ENCODE measurements at places on chromosomes 4 and X.

GRCh38 chr4:37690976-37691375, 4.8 kb upstream of the RELL1 start:
- no peak for DNase-seq

DNA sequence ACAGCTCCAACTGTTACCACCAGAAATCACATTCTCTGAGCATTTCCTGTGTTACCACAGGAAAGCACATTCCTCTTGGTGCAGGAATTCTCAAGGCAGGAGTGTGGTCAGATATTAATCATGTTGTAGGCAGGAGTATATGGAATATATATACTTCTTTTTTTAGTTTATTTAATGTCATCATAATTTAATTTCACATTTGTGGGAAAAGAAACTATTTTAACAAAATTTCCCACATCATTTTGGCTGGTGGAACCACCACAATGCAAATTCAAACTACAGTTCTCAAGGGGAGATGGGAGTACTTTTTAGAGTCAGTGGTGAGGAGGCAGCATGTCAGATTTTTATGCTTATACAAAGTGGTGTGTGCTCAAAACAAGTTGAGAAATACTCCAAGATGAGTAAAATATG, 139.0 kb downstream of the ATP10D start:
- DNase-seq: no peak

- DNase-seq: no peak
Observed at GRCh38 chrX:65406532-65406931, 128.1 kb downstream of the LAS1L start.

- no peak for DNase-seq
Observed at GRCh38 chr4:108336076-108336475, 167.3 kb upstream of the LEF1 start.

GRCh38 chrX:128816919-128817318, 706.4 kb downstream of the SMARCA1 start:
- DNase-seq: peak; percentile 7

DNA sequence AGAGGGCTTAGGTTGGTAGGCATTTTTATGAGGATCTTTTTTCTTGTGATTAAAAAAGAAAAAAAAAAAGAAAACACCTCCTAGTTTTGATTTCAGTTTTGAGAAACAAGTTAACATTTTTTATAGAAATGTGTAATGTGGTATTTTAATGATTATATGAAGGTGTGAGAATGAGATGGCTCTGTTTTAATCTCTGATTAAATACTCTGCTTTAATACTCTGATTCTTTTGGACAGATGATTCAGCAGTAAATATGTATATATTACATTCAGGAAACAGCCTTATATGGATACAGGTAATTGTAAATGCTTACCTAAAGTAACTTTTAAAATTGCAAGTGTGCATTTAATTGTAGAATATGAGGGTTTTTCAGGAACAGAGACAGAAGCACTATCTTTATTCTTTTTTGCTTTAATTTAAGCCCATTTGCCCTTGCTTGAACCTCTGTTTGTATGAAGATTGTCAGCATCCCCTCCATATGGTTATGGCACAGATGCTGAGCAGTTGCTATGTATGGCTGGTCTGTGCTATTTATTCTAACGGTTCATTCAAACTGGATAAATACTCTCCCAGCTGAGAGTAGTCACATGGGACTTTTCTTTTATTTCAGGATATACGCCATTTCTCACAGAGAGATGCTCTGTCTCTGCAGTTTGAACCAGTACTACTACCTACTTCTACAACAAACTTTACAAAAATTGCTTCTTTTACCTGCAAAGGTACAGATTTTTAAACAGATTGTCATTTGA, 101.0 kb upstream of the TLR2 start:
- no peak for DNase-seq

DNA sequence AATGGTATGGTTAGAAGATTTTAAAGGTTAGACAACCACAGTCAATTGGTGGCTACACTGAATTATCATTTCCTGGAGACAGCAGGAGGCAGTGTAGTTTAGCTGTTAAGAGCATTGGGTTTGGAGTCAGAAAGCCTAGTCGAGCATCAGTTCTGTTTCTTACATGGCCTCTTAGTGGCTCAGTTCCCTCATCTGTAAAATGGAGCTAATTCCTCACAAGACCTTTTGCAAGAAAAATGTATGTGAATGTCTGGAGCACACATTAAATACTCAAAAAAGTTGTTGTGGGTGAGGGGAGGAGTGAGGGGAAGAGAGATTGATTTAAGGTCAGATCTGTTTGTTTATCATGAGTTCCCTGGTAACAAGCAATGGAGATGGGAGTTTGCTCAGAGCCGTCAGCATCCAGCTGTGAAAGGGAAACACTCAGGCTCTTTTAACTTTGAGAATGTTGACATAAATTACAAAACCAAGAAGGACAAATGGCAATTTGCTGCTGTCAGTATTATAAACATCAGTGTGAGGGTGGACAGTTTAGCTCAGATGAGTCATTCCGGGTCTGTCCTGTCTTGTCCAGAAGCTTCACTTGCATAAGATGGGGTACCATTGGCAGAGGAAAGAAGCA, 98.2 kb upstream of the PGRMC2 start:
- DNase-seq: no peak

DNA sequence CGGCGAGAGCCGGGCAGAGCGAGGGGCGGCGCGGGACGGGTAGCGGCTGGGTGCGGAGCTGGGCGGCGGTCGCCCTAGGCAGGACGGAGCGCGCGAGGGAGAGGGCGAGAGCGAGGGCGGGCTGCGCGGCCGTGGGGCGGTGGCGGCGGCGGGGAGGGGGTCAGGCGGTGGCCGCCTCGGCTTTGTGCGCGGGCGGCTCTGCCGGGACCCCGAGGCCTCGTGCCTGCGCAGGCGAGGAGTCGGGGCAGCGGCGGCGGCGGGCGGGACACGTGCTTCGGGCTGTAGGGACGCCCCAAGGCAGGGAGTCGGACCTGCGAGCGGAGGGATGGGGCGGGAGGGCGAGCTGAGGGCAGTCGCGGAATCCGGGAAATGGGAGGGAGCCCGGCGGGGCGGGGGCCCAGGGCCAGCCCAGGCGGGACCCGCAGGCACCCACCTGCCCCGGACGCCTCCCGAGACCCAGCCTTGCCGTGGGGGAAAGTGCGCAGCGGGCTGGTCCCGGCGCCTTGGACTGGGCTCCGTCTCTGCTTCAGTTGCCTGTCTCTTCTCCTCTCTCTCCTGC, 465 bp downstream of the BMPR1B start:
- no peak for DNase-seq

- no peak for DNase-seq
Observed at GRCh38 chr4:38673130-38673978, 9.4 kb downstream of the KLF3 start.

- no peak for DNase-seq
Observed at GRCh38 chr4:104989371-104989770, 157.3 kb upstream of the TET2 start.

- no peak for DNase-seq
Observed at GRCh38 chr4:157220371-157220881, at the start of gene GRIA2. TSS of gene GRIA2 (plus strand) at chr4:157220728. CDS start at chr4:157221043, 315 bp downstream.

GRCh38 chrX:16695079-16695676, 17.3 kb downstream of the CTPS2 start:
- no peak for DNase-seq

DNA sequence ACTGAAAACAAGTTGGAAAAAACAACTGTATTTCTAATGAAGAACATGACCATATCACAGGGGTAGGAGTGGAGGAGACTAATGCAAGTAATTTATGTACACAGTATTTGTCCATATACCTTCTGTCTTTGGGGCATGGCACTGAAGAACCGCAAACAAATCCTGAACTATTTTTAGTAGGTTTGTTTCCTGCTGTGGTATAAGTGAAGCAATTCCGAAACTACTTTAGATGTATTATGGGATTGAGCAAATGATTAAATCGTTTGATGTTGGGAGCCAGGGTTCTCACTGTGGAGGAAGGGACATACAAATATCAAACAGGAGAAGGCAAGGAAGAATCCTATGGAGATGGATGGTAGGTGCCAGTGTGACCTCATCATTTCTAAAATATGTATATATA, 18.9 kb upstream of the SH3KBP1 start:
- no peak for DNase-seq

- DNase-seq: no peak
Observed at GRCh38 chrX:38746102-38746501, 55.2 kb upstream of the MID1IP1 start.

DNA sequence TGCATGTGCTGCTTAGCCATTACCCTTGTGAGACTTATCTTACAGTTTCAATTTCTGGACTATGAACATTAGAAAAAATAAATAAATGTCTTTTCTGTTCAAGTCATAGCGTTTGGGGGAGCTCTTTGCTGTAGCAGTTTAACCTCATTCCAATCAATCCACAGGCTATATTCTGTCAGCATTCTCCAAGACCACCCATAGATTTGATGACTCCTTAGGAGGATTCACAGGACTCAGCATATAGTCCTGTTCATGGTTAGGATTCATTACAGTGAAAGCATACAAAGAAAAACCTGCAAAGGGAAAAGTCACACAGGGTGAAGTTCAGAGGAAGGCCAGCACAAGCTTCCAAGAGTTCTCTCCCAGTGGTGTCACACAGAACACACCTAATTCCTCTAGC, 180.5 kb downstream of the ADAMTS3 start:
- no peak for DNase-seq

DNA sequence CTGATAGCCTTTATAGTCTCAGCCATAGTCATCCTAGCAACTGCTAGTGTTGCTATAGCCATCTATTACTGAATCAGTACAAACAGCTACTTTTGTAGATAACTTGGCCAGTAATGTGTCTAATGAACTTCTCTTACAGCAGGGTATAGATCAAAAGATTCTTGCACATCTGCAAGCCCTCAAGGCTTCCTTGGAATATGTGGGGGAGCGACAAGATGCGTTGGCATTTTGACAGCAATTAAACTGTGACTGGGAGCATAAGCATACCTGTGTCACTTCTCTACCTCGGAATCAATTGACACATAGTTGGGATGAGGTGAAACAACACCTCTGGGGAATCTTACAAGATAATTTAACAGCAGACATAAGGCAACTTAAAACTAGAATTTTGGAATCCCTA, 87.6 kb downstream of the TMEM144 start:
- no peak for DNase-seq

- DNase-seq: no peak
Observed at GRCh38 chr4:5888222-5889001, 4.5 kb downstream of the CRMP1 start.
